D341Med (cell line): ENCODE measurements at places on chromosomes 1 and 21.
A peak's percentile ranks its signal among the peaks of the same experiment; 100 is the strongest.

DNA sequence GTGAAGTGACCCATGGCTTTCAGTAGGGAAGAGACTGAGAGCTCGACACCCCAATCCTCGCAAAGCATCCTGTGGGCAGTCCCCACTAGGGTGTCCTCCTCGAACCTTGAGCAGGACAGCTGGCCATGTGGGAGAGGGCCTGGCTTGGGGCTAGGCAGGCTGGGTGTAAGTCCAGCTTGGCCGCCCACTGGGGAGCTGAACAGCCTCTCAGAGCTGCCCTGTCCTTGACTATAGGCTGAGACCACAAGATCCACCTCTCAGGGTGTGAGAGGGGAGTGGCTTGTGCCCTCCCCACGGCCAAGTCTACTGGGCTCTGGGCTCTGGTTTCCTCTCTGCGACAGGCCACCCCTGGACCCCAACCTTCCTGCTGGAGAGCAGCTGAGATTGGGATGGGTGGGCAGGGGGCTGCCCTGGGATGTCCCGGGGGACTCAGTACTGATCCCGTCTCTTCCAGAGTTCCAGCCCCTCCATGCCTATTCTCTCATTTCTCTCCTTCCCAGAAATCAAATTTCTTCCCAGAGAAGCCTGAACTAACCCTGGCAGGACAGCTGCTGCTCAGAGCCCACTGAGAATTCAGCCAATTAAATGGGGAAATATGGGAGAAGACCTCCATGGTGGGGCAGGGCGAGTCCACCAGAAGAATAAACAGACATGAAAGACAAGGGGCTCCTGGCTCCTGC, 282.9 kb downstream of the PTPRU start:
- peak; percentile 9 for DNase-seq

DNA sequence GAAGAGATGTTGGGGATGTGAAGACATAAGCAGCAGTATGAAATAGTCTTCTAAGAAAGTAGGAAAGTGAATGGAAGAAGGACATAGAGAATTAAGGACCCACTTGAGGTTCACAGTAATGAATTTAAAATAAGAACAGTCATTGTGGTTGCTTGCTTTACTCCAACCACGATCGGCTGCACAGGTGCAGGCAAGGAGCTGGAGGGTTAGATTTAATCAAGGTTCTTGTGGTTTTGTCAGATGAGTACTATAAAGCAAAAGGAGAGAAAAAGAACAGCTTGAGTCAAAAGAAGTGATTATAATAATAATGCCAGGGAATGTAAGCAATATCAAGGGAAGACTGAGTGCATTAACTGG, 46.1 kb upstream of the RBM34 start:
- no peak for DNase-seq

DNA sequence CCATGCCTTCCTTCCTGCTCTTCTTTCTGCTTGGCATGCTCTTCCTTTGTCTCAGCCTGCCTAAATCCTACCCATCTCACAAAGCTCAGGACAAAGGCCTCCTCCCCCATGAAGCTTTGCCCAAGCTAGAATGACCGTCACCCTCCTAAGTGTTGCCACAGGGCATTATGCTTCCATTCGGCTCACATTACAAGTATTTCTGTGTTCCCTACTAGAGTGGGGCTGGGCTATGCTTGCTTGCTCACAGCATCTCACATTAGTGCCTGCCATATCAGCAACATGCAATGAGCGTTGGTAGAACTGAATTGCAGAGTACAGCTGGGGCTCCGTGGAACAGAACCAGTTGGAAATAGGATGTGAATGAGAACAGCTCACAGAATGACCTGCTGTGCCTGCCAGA, 82.8 kb downstream of the CD58 start:
- no peak for DNase-seq

- DNase-seq, result no peak
Measured at GRCh38 chr1:60069691-60070090, 3.9 kb downstream of the C1orf87 start.

GRCh38 chr1:80565406-80565805, 1235.3 kb upstream of the ADGRL2 start:
- DNase-seq, result no peak

DNA sequence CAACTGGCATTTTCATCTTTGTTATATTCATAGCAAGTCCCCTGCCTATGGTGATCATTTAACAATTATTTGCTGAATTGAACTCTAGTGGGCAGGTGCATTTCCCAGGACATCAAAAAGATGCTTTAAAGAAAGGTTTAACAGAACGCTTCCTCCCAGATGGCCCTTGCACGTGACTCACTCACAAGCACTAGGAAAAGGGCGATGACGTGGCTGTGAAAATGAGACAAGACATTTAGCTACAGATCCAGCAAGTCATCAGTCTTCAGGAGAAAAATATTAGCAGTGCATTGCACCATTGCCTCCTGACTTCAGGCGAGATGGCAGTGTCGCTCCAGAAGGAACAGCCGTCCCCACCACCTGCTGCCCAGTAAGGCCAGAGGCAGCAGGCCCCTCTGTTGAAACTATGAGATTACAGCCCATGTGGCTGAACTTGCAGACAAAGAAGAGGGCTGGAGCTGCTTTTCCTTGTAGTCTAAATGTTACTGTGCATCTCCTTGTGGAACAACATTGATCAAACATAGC, 37.2 kb downstream of the DSCAM start:
- DNase-seq, result no peak

DNA sequence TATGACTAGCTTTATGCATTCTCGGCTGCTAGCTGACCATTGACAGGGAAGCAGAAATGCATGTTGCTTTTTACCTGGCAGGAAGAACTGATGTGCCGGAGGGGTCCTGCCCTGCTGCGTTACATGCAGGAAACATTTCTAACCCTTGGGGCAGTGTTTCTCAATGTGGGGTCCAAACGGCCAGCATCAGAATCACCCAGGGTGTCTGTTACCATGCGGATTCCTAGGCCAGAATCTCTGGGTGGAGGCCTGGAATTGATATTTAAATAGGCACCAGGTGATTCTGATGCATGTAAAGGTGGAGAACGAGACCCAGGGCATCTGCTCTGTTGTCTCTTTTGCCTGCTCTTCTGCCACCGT, 182.7 kb downstream of the PCP4 start:
- DNase-seq, result no peak

GRCh38 chr1:168976267-168976666, 130.2 kb upstream of the ATP1B1 start:
- DNase-seq, result no peak

DNA sequence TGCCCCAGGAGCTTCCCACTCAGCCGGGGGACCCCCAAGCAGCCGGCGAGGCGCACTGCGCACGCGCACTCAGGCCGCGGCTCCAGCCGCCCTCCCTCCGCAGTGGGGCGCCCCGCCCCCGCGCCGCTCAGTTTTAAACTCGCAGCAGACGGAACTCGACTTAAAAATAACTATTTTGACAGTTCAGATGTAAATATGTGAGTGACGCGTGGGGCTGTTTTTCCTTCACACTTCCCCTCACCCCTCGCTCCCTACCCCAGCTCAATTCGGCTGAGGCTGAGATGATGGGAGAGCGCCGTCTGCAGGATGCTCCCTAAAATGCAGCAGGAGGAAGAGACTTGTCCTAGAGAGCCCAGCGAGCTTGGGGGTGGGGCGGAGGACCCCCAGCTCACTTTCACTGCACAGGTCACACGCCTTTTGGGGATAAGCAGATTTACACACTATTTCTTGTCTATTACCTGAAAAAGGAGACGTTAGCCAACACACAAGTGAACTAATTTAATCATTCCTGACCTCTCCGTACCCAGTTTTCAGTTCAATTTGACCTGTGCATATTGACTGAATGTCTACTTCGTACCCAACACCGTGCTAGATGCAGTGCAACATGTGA, 8.9 kb upstream of the LEMD1 start:
- peak; percentile 26 for DNase-seq

GRCh38 chr1:245869847-245870246, 637.2 kb downstream of the SMYD3 start:
- no peak for DNase-seq

DNA sequence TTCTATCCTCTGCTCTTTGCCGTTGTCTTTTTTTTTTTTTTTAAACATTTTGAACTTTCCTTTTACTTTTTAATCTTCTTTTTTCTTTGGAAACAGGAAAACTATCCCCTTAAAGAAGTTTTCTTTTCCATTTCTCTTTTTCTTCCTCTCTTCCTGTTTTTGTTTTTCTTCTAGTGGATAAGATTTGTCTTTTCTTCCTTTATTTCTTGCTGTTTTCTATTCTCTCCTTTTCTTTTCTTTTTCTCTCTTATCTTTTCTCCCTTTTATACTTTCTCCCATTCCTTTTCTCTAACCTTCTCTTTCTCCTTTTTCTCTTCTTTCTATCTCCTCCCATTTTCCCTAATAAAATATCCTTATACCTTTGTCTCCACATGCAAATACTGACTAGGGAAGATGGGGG, 46.2 kb downstream of the PEX14 start:
- DNase-seq, result no peak

GRCh38 chr1:200628223-200628881, 7.8 kb upstream of the KIF14 start:
- no peak for DNase-seq

DNA sequence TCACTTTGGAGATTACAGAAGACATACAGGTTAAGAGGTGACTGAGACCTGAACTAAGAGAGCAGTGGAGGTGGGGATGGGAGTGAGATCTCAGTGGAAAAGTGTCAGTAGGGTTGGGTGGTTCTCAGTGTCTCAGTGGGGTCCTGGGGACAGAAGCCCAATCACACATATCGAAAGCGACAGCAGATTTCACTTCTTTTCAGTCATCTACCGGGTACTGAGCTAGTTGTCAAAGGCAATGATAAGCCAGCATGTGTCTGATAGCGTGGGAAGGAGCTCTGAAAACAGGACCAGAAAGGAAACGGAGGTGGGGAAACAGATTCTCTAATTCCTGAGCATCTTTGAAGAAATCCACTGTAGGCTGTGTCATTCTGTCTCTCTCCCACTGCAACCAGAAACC, 59.5 kb downstream of the RHOU start:
- no peak for DNase-seq

DNA sequence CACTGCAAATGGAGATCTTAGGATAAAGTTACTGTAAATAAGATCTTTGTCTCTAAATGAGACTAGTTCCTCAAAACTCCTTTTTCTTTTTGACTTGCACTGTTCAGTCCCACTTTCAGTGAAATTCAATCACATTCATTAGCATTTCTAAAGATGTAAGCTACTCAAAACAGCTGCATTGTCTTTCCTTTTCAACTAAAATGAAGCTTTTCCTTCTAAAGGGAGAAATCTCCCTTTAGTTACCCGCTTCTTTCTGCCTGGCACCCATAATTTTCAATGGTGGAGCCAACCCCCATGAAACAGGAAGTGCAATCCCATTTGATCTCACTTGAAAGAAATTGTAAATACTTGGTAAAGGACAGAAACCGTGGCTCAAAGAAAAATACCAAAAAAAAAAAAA, 387.4 kb upstream of the PKN2 start:
- no peak for DNase-seq

GRCh38 chr21:38067086-38067739, 151.0 kb upstream of the KCNJ6 start:
- no peak for DNase-seq

DNA sequence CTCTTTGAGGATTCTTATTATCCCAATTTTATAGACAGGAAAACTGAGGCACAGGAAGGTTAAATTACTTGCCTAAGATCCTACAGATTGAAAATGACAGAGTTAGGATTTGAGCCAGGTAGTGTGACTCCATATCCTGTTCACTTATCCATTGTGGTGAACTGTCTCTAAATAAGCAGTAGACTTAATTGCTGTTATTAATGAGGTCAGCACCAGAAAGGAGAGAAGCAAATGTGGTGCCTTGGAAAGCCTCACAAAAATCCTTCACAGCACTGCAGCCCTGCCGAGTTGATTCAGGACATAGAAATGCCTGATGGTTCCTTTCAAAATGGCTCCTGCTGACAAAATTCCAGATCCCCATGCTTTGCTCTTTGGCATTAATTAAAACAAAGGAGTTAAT, 193.3 kb upstream of the BEND5 start:
- no peak for DNase-seq

- DNase-seq, result no peak
Measured at GRCh38 chr21:15706696-15707095, 23.1 kb upstream of the USP25 start.

- DNase-seq, result no peak
Measured at GRCh38 chr1:166875302-166875733, 746 bp downstream of the TADA1 start.

GRCh38 chr1:228685081-228685660, 50.1 kb upstream of the RHOU start:
- DNase-seq, result no peak

GRCh38 chr1:228810878-228811711, 75.8 kb downstream of the RHOU start:
- DNase-seq, result no peak

- no peak for DNase-seq
Measured at GRCh38 chr1:64060611-64061302, 142.7 kb upstream of the UBE2U start.

DNA sequence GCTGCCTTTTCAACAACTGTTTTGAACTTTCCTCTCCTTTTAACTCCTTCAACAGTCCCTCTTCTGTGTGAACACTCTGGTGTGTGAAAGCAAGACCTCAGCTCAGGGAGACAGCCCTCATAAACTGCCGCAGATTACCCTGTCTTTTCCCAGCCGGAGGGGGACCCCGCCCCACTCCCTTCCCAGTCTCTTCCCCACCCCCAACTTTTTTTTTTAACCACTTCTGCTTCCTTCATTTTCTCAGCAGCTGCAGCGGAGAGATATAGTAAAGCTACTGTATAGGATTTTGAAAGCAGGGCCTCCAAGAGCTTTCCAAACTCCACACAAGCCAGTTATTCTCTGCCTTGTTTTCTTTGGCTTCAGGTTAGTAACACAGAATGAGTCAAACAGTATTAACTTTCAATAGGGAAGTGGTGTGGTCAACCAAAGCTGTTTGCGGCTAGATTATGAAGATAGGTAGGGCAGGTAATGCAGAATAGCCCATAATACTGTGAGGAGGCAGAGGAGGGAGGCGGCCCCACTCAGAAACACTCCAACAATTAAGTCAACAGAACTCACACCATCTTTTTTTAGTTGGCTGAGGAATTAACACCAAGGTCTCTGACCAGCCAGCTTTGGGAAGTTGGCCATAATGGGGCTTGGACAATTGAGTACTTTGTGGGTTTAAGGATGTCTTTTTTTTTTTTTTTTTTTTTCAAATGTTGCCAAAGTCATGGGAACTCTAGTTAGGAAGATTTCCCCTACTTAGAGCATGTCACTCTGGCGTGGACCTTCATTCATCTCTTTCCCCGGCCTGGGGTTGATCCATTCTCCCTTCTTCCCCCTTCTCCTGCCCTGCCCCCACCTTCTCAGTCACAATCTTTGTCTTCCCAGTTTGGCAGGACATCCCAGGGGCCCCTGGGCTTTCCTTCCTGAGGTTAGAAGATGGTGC, 177.0 kb downstream of the CLIC6 start:
- DNase-seq, result no peak
